ENCODE measurements at places on chromosomes 5 and 9. TPM values are rescaled to one million over a fixed set of nuclear protein-coding genes. Genes with fewer than 3 reads are reported as not detected.
A peak's percentile ranks its signal among the peaks of the same experiment; 100 is the strongest.

DNA sequence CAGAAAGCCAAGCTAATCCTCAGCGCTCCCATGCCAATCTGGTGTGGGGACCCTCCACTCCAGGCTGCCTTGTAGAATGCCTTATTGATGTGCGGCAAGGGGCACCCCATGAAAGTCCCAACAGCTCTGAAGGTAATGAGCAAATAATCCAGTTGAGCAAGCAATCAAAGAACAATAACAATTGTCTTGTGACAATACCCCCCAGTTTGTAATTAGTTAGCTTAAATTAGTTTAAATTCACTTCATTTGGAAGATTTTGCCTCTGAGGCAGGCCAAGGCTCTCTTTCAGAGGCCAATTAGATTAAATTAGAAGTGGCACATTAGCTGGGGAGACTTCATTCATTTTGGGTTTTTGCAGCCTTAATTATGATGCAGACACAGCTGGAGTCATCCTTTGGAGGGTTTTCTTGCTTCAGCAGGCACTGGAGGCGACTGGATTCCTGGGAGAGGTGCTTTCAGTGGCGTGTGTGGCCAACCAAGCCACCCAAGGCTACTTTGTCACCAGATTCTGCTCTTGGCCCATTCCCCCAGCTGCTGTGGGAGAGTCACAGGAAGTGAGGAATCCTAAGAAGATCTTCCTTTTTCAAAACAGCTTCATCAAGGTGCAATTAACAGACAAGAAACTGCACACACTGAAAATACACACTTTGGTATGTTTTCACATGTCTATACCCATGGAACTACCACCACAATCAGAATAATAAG is 17.9 kb upstream of the FBP1 start:
- no peaks in the 10 kb centered on the region for H3K36me3 ChIP-seq
- H3K27ac ChIP-seq = no peak overlapping the region
- DNase-seq = no peak
- H3K4me3 ChIP-seq = no peak overlapping the region

GRCh38 chr5:69043655-69043996 is 50.2 kb upstream of the SLC30A5 start:
- no peaks in the 10 kb centered on the region for H3K36me3 ChIP-seq
- peak overlapping the region; percentile 78 for H3K27ac ChIP-seq
- H3K27me3 ChIP-seq = no peaks in the 10 kb centered on the region
- DNase-seq = no peak

- H3K4me3 ChIP-seq = no peak overlapping the region
- H3K4me1 ChIP-seq = no peaks in the 10 kb centered on the region
- H3K27ac ChIP-seq = no peak overlapping the region
- no peak for DNase-seq
- no peaks in the 10 kb centered on the region for H3K36me3 ChIP-seq
Observed at GRCh38 chr9:92432972-92433548, 8.8 kb upstream of the OMD start.

Gene NR3C1
- total RNA-seq = 25.2 TPM

DNA sequence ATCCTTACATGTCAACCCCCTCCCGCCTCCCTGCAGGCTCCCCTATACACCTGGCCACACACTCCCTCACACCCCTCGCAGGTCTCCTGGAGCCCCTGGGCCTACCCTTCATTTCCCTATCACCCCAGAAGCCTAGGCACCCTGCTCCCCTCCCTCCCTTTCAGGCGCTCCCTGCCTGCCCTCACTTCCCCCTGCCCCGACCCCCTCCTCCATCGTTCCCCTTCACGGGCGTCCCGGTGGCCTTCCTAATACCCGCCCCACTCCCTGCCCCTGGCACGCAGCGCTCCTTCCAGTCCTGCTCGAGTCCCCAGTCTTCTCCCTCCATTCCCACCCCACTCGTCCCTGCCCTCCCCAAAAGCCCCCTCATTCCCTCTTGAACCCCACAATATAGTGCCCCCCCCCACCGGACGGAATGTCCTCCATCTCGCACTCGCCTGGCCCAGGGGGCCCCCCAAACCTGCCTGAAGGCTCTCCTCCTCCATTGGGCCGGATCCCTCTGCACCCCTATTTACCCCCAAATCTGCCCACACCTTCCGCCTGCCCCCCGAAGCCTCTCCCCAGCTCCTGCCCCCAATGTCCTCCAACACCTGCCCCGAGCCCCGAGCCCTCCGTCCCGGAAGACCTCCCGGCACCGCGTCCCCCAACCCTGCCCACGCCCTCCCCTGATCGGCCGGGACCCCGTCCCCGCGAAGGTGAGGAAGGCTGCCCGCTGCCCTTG is 746 bp downstream of the STRBP start:
- H3K4me3 ChIP-seq = peak overlapping the region; percentile 93
- peak; percentile 27 for DNase-seq
- H3K27me3 ChIP-seq = no peaks in the 10 kb centered on the region
- H3K36me3 ChIP-seq = no peaks in the 10 kb centered on the region
- no peak overlapping the region for H3K27ac ChIP-seq

Gene ANKRD33B
- total RNA-seq = 3.9 TPM

DNA sequence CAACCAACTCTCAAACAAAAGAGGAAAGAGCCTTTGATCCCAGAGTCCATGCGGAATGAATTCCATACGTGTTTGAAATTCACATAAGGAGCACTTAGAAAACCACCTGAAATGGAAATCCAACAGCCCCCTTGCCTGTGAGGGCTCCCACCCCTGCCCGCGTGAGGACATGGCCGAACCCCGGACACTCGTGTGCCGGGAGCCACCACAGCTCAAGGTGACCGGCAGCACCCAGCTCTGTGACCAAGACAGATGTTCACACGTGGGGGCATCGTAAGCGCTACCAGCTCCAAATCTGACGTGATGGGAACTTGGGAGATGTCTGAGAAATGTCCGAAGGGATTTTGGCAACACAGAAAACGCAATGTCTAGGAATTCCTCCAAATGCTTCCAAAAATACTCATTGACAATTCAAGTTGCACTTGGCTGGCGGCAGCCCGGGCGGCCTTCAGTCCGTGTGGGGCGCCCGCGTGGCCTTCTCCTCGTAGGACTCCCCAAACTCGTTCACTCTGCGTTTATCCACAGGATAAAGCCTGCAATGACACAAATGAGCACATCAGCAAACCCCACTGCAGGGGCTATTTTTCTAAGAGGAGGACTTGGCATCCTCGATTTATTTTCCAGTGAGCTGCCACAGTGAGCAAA is 23.2 kb upstream of the TERT start:
- DNase-seq = no peak
- no peak overlapping the region for H3K27ac ChIP-seq
- H3K4me3 ChIP-seq = no peak overlapping the region
- H3K27me3 ChIP-seq = no peaks in the 10 kb centered on the region

- H3K27ac ChIP-seq = peak overlapping the region; percentile 6
- H3K36me3 ChIP-seq = no peaks in the 10 kb centered on the region
- DNase-seq = peak; percentile 26
- no peaks in the 10 kb centered on the region for H3K27me3 ChIP-seq
Observed at GRCh38 chr9:106921341-106921899, 58.5 kb downstream of the ZNF462 start.

DNA sequence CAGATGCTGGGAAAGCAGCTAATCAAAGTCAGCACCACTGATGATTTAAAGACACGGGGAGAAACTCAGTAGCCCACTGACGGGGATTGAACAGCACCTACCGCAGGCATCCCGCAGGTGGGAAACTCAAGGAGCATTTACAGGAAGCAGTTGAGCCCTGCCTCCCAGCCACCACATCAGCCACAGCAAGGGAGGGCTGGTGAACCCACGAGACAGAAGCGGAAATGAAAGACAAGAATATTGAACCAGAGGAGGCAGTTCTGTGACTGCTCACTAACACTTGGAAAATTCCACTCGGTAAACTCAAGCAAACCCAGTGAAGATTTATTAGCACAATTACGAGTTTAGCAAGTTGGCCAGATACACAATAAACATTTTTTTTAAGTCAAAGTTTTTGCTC is 10.6 kb upstream of the FAM163B start:
- H3K27me3 ChIP-seq = no peaks in the 10 kb centered on the region
- no peaks in the 10 kb centered on the region for H3K36me3 ChIP-seq
- no peaks in the 10 kb centered on the region for H3K4me1 ChIP-seq
- DNase-seq = no peak
- H3K27ac ChIP-seq = no peak overlapping the region
- no peak overlapping the region for H3K4me3 ChIP-seq

- no peak for DNase-seq
- no peaks in the 10 kb centered on the region for H3K27me3 ChIP-seq
- H3K27ac ChIP-seq = no peak overlapping the region
- H3K36me3 ChIP-seq = no peaks in the 10 kb centered on the region
Observed at GRCh38 chr9:138006576-138007233, 129.1 kb downstream of the CACNA1B start.

Gene FOXB2
- total RNA-seq = not detected

Gene PCDHA12
- 3.6 TPM for total RNA-seq

- no peak overlapping the region for H3K4me3 ChIP-seq
- H3K4me1 ChIP-seq = no peaks in the 10 kb centered on the region
- no peaks in the 10 kb centered on the region for H3K27me3 ChIP-seq
- no peak for DNase-seq
Observed at GRCh38 chr5:43663916-43664315, 60.9 kb downstream of the NNT start.

DNA sequence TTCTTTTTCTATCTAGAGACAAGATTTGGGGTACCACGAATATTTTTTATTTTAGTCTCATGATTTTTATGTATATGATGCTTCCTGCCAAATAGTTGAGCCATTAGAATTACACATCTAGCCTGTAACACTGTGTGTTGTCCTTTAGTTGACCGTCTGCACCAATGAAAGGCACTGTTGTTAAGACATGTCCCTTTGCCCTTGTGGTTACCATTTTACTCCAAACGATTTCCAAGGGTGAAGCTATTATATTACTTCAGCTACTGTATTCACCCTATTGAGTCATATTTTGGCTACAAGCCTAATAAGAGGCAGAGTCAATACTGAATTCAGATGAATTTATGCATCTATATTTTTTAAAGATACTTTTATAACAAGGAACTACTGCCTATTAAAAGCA is 207.6 kb downstream of the CETN3 start:
- H3K4me3 ChIP-seq = no peak overlapping the region
- no peaks in the 10 kb centered on the region for H3K36me3 ChIP-seq
- no peaks in the 10 kb centered on the region for H3K27me3 ChIP-seq
- no peak overlapping the region for H3K27ac ChIP-seq

Gene DIAPH1
- total RNA-seq = 47.0 TPM

All from body of pancreas (tissue), 4 donors.